BJ (cell line): ENCODE measurements at places on chromosomes 4 and X. TPM values are rescaled to one million over a fixed set of nuclear protein-coding genes. Genes with fewer than 3 reads are reported as not detected.
A peak's percentile ranks its signal among the peaks of the same experiment; 100 is the strongest.

GRCh38 chr4:10279261-10279660 is 162.7 kb upstream of the WDR1 start:
- DNase-seq, result no peak

- DNase-seq, result no peak
These were observed 31.4 kb downstream of the SUPT20HL1 start for GRCh38 chrX:24391843-24392242.

- no peak for DNase-seq
These were observed 465.1 kb downstream of the PDHA2 start for GRCh38 chr4:96305030-96305429.

DNA sequence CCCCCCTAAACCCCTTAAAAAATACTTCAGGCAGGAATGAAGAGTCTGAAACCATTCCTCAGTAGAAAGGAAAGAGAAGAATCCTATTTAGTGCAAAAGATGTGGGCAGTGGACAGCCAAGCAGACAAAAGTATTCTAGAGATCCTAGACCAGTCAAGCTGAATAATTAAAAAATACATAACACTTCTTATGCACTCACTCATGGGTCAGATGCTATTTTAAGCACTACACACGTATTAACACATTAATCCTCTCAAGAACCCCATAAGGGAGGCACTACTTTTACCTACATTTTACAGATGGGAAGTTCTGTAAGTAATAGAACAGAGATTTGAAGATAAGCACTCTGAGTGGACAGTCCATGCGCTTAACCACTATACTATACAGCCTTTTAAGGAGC is 5.9 kb downstream of the TAB3 start:
- DNase-seq, result no peak

DNA sequence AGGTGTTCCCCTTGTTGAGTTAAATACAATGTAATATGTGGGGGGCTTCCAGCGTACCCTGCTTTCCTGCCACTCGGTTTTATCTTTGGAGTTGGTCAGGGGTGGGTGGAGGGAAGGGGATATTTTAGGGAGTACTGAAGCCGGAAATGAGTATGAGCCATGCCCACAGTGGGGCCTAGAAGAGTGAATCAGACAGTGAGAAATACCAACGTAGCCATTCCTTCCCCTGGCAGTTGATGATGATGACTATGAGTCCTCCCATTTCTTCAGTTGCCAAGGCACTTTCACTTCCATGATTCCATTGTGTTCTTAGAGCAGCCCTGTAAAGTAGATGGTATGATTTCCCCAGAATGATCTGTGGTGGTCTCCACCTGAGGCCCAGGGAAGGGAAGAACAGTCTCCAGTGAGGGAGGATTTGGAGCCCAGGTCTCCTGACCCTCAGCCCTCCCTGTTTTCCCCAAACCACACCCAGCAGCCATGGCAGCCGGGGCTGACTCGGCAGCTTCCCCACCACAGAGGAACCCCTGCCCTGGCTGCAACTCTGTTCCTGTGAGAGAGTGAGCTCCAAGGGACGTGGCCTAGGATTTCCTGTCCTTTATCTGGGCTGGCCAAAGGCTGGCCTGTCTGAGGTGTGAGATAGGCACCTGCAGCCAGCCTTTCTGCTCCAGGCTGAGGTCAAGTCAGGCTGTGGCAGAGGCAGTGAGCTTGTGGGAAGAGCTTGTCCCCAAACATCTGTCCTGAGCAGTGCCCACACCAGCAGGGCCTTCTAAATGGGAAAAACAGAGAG is 52.7 kb downstream of the STARD8 start:
- no peak for DNase-seq

DNA sequence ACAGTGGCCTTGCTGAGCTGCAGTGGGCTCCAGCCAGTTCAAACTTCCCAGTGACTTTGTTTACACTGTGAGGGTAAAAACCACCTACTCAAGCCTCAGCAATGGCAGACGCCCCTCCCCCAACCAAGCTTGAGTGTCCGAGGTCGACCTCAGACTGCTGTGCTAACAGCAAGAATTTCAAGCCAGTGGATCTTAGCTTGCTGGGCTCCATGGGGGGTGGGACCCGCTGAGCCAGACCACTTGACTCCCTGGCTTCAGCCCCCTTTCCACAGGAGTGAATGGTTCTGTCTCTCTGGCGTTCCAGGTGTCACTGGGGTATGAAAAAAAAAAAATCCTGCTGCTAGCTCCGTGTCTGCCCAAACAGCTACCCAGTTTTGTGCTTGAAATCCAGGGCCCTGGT is 168.9 kb upstream of the INTU start:
- no peak for DNase-seq

GRCh38 chr4:124918559-124919122 is 206.1 kb upstream of the ANKRD50 start:
- no peak for DNase-seq

DNA sequence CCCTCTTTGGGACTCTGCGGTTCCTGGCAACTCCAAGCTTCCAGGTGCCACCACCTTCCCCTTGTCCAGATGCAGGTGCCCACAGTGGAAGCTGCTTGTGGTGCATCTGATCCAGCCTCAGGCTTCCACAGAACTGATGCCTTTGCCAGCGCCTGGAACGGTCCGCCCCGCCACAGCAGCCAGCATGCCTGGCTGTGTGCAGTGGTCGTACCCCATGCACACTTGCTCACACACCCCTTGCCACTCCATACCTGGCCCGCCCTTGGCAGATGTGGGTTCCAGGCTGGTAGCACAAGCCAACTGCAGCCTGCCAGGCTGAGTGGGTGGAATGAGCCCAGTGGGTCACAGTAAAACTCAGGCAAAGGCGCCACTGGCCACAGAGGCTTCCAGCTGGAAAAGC is 240.5 kb downstream of the PPP4R3C start:
- DNase-seq, result no peak

DNA sequence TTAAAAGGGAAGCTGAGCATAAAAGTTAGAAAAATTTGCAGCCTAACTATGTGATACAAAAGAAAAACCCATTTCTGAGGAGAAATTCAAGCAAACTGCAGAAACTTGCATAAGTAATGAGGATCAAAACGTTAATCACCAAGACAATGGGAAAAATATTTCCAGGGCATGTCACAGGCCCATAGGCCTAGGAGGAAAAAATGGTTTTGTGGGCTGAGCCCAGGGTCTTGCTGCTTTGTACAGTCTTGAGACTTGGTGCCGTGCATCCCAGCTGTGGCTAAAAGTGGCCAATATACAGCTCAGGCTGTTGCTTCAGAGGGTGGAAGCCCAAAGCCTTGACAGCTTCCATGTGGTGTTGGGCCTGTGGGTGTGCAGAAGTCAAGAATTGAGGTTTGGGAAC is 37.7 kb upstream of the ADAMTS3 start:
- no peak for DNase-seq

DNA sequence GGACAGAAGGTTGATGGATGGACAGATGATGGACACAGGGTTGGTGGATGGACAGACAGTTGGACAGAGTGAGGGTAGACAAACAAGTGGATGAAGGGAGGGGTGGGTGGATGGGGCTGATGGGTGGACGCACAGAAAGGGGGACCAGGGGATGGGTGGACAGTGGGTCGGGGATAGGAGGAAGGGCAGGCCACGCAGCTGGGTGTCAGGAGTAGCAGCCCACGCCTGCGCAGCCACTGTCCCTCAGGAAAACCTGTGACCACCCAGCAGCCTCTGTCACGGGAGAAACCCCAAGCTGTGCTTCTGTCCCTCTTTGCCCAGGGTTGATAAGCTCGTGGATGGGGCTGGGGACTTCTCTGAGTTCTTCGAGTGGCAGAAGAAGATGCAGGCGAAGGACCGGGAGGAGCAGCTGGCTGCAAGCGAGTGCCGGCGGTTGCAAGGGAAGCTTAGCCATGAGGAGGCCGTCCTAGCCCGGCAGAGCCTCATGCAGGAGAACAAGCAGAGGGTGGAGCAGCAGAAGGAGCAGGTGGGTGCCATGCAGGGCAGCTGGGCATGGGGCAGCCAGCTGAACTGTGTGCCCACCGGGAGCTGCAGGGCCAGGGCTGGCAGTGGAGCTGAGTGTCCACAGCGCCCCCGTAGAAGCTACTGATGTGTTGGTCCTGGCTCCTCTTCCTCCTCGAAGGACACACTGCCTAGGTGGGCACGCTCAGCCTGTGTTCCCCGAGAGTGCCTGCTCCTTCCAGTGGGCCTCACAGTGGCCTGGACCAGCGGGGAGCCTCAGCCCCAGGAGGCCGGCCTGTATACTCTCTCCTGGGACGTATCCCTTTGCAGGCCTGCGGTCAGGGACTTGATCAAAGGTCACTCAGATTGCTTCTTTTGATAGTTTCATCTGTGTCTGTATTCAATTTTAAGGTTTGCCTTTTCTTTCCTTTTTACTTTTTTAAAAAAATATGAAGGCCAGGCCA is 16.8 kb upstream of the RNF4 start:
- DNase-seq, result no peak

DNA sequence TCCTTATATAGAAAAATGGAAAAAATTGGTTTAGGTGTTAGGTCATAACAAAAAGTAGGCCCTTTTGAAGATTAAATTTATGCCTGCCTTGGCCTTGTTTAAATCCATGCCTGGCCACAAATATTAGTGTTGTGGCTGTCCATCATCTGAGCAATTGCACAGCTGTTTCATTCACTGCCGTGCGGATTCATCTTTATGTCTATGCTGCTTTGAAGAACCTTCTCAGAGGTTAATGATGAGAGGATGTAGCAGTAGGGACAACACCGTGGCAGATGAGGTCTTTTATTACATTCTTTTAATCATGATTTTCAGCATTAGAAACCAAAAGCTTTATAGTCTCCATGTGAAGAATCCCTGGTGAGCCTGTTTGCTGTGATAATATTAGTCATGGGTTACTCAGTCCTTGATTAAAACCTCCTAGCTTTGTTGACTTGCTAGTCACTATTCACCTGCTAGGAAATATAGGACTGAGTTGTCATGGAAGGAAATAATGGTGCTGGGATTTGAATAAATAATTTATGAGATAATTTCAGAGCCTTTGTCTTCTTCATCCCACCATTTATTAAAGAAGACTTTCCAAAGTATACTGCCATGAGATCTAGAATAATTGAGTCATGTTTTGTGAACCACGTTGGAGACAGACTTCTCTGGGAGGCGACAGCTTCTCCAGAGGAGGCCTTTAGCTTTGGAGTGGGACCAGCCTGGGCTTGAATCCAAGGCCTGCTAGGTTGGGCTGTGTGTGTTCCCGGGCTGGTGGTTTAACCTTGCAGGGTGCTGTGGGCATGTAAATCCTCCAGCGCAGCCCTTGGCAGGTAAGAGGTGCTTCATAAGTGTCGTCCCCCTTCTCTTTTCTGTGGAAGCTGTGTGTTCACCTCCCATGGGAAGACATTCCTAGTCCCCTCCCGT is 53.5 kb downstream of the PTTG2 start:
- DNase-seq, result no peak

- DNase-seq, result peak; percentile 50
These were observed 80.5 kb downstream of the PRDM5 start for GRCh38 chr4:120842031-120842430.

DNA sequence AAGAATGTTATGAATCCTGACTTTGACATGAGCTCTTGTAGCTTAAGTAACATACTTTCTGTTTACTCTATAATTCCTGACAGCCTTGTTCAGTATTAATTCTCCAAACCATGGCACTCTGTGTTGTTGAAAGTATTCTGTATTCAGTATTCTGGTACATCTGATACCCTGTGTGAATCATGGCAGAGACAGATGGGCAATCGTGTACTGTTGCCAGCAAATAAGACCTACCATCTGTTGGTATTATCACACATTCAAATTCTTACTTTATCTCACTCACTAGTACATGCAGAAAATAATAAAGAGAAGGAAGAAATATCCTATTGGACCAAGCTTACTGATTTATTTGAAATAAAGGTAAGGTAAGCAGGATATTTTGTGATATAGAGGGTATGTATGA is 7.9 kb downstream of the MBTPS2 start:
- DNase-seq, result no peak

IL1RAPL1 gene
- polyA plus RNA-seq, result 0.02 and 0.10 TPM in 2 replicates

ATP10D gene
- polyA plus RNA-seq, result 65.5 and 74.1 TPM in 2 replicates

ITM2A gene
- polyA plus RNA-seq, result not detected in 2 replicates
